ENCODE measurements at places on chromosomes 12 and 14.
A peak's percentile ranks its signal among the peaks of the same experiment; 100 is the strongest.

- no peak for DNase-seq
Observed at GRCh38 chr12:13387101-13387500, 190.6 kb downstream of the EMP1 start.

GRCh38 chr14:51428981-51429380 is 188.9 kb downstream of the TMX1 start:
- DNase-seq = no peak

- no peak for DNase-seq
Observed at GRCh38 chr14:34328178-34328577, 133.9 kb downstream of the SPTSSA start.

GRCh38 chr14:103070971-103071542 is 13.0 kb upstream of the LBHD2 start:
- DNase-seq = no peak

DNA sequence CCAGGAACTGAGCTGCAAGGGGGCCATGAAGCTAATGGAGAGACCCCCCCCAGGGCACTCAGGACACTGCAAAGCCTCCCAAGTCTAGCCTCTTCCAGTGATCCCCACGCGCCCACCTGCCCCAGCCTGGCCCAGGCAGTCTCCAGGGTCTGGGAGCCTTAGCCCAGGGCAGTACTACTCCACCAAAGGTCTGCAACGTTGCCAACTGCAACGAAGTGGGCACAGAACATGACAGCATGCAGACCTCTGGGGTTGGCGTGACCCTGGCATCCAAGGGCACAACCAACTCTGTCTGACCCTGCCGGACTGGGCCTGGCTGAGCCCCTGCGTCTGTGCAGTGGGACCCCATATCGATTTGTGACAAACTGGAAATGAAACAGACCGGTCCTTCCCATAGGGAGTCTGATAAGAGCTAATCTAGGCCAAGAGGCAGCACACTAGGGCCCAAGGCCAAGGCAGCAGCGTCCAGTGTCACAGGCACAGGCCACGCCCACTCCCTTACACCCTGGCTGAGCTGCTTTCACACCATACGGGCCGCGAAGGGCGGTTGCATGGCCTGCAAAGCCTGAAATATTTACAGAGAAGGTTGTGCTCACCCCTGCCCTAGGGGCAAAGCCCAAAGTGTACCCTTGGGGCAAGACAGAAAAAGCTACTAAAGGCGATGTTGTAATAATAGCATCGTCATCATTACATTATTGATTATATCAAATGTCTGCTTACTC is 76.7 kb downstream of the NCOR2 start:
- peak; percentile 70 for DNase-seq

- no peak for DNase-seq
Observed at GRCh38 chr12:97093187-97093683, 186.2 kb downstream of the NEDD1 start.

DNA sequence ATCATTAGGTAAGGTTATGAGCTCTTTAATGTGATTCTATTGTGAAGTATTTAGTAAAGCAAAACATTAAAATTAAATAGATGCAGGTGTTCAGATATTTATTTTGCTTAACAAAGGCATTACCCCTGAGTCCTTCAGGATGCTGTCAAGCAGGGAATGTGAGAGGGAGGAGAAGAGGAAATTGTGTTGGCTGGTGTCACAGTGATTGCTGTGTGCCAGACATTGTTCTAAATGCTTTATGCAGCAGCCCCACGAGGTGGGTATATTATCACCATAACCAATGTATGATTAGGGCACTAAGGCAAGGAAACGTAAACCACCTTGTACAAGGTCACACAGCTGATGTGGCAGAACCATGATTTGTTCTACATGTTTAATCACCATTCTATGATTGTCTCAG is 80.1 kb downstream of the STAB2 start:
- DNase-seq = no peak

DNA sequence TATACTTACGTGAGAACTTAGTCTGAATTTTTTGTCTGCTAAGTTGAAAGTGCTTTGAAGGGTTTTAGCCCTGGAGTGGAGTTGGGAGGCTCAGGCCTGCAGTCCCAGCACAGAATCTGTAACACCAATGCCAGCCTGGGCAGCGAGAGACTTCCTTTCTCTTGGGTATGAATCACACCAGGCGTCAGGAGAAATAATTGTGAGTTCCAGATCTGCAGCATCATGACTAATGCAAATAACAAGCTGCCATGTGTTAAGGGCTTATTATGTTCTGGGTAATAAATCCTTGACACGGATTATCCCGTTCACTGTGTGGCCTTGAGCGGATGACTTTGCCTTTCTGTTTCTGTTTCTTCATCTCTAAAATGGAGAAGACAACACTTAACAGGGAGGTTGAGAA is 70.6 kb downstream of the B4GALNT3 start:
- no peak for DNase-seq

DNA sequence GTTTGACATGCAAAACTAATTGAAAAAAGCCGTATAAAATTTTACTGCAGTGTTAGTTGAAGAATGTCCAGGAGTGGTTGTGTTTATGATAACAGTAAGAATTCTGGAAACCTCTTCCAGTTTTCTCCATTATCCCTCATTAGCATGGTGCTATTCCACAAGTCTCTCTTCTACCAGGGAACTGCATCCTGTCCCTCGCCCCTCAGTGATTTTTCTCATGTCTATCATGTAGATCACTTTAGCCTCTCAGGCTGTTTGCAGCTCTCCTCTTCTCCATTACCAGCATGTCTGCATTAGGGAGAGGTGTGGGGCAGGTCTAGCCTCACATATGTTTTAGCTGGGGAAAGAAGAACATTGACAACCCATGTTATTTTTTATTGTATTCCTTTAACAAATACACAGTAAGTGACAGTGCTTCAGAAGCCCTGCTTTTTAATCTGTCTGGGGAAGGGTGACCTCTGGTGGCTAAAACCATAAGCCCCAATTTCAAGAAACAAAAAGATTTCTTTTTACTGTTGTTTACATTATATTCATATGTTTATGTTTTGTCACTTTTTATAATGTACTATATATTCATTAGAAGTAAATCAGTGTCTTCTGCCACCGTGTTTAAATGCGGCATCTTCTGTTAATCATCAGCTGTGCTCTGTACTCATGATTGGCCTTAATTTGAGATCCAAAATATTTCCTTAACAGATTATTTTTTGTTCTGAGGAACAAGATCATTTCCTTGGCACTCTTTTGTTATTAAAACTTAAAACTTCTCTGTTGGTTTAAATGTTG is 70.7 kb downstream of the RASSF8 start:
- DNase-seq = peak; percentile 34

- DNase-seq = no peak
Observed at GRCh38 chr12:26711569-26711968, 121.4 kb downstream of the ITPR2 start.

GRCh38 chr14:81454572-81455218 is 54.6 kb upstream of the STON2 start:
- no peak for DNase-seq

GRCh38 chr12:84632556-84632955 is 280.0 kb downstream of the SLC6A15 start:
- DNase-seq = no peak

DNA sequence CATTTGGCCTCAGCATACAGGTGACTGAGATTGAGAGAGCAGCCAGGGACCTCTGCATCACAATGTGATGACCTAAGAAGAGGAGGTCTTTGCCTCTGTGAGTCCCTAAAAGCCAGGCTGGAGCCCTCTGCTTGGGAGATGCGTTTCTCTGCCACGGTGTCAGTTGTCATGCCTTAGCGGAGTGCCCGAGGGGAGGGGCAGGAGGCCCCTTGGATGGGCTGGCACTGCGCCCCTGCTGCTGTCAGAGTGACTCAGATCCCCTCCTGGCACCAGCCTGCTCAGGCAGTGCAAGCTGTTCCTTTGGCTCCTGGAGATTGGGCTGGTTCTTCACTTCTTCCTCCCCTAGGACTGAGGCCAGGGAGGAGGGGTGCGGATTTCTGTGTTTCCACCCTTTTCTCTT is 64.9 kb upstream of the KCNA5 start:
- no peak for DNase-seq

DNA sequence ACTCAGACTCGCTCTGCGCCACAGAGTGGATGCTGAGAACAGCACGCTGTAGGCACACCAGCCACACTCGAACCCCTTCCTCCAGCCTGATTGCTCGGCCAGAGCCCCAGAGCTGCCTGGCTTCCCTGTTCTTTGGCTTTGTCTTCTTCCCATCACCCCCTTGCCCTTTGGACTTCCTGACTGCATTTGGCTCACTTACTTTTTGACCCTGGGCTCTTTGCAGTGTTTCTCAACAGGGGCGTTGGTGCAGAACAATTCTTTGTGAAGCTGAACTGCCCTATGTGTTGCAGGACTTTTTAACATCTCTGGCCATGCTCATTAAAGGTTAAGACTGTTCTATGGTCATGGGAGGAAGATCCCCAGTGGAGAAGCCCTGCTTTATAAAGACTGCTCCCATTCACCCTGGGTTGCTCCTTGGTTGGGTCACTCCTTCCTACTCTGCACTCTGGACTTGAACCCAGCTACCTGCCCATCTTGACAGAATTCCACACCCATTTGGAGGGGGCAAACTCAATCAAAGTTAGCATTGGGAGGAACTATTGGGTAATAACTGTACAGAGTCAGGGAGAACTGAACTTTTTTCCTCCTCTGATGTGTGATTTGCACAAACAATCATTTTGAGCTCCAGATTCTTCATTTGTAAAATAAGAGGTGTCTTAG is 127.7 kb upstream of the PLEKHG7 start:
- no peak for DNase-seq

DNA sequence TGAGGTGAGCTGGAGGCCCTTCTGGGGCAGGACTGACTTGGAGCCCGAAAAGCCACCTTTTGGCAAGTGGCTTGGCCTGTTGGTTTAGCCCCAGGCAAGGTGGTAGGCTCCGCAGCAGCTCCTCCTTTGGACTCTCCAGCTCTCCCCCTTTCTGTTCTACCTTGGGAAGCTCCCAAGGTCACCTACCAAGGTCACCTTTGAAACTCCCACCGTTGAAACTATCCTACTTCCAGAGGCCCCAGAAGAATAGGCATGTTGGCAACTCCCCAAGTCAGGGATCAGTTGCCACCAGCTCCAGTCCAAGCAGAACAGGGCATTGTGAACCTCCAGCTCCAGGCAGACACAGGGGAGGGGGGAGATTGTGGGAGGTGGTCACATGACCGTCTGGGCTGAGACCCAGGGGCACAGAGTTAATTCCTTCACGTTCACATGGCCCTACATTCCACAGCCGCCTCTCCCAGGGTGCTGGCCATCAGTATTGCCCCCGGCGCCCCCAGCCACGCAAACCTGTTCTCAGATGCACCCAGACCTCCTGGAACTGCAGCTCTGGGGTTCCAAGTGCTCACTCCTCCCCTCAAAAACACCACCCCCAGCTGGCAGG is 14.4 kb downstream of the IRF2BPL start:
- peak; percentile 50 for DNase-seq

DNA sequence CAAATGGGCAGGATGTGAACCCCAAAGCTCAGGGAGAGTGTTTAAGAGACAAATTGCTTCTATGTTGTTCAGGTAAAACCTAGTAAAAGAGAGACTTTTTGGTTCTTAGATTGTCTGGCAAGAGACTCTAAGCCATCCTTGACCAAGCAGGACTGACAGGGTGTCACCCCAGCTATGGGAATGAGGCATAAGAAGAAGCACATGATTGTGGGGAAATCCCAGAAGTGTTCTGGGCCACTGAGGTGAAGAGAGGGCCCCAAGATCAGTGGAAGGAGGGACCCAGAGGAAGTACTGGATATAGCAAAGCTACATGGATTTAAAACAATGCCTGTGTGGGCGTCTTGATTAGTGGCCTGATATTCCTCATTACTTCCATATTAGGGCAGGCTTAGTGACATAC is 99.0 kb downstream of the SAMD4A start:
- DNase-seq = no peak

GRCh38 chr14:99758121-99758821 is 34.9 kb upstream of the EML1 start:
- DNase-seq = no peak

DNA sequence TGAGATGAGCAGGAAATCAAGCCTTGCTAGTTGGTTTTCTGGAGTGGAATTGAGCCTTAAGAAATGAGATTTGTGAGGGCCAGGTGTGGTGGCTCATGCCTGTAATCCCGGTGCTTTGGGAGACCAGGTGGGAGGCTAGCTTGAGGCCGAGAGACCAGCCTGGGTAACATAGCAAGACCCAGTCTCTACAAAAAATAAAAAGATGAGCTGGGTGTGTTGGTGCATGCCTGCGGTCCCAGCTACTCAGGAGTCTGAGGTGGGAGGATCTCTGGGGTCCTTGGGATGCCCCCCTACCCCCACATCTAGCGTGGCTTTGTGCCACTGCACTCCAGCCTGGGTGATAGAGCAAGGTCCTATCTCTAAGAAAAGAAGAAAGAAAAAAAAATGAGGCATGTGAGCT is 104.2 kb upstream of the RTL1 start:
- DNase-seq = no peak

DNA sequence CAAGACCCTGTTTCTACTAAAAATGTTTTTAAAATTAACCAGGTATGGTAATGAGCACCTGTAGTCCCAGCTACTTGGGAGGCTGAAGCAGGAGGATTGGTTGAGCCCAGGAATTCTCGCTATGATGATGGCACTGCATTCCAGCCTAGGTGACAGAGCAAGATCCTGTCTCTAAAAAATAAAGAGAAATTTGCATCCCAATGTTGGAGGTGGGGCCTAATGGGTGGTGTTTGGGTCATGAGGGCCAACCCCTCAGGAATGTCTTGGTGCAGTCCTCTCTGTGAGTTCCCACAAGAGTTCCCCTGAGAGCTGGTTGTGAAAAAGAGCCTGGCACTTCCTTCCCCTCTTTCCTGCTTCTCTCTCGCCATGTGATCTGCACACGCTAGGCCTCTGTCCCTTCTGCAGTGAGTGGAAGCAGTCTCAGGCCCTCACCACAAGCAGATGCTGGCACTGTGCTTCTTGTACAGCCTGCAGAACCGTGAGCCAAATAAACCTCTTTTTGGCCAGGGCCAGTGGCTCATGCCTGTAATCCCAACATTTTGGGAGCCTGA is 11.3 kb downstream of the ACOT6 start:
- DNase-seq = no peak

GRCh38 chr14:91332171-91332985 is 85.2 kb downstream of the CCDC88C start:
- DNase-seq = no peak

DNA sequence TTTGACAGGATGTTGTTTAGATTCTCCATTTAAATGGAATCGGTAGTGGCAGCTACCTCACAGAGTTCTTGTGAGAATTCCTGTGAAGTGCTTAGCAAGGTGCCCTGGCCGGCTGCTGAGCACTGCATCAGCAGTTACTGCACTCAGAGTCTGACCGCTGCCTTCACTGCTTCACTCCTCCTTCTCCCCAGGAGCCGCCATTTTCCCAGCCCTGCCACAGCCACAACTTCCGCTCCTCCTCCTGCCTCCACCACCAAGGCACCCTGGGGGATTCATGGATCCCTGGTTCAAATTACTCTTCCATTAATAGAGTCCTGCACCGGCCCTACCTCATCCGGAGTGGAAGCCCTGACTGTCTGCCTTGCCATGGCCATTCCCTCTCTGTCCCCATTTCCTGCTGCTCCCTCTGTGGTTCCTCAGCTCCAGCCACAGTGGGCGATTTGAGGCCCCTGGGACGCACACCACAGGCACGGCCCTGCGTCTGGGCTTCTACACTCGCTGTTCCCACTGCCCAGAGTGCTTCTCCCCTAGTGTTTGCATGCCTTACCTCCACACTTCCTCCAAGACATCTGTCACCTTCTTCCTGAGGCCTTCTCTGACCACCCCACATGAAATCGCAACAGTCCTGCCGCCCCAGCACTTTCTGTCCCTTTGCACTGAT is 210.3 kb downstream of the IPO8 start:
- no peak for DNase-seq

- no peak for DNase-seq
Observed at GRCh38 chr14:55255979-55256378, 15.2 kb upstream of the FBXO34 start.
